ENCODE measurements at places on chromosomes 7 and 10.

DNA sequence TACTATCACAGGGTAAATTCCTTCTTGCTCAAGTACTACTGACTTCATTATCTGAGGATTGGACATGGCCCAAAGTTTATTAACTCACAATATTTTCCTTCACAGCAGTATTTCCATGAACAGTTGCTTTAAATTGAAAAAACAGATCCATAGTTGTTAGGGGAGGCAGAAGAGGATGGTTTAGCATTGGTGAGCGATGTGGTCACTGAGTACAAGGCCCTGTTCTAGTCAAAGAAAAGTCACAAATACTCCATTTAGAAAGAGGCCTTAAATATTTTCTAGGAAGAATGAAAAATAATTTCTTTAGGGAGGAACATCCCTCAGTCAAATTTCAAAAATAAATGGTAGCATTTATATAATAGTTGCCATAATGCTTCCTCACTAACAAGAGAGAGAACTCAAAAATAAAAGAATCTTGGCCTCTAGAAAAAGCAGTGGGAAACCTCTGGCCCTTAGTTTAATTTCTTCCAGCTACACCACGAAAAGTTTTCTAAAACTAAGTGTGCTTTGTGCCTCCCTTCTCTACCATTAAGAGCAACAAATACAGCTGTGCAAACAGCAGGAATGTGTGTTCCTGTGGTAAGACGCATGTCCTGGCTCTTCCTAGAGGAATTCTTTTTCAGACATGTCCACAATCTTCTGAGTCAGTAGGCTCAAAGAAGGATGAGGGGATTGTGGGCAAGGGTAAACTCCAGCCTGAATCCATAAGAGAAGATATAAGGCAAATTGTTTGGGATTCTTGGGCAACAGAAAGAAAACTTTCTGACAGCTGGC, 105.7 kb downstream of the HOXA1 start:
- DNase-seq: no peak

DNA sequence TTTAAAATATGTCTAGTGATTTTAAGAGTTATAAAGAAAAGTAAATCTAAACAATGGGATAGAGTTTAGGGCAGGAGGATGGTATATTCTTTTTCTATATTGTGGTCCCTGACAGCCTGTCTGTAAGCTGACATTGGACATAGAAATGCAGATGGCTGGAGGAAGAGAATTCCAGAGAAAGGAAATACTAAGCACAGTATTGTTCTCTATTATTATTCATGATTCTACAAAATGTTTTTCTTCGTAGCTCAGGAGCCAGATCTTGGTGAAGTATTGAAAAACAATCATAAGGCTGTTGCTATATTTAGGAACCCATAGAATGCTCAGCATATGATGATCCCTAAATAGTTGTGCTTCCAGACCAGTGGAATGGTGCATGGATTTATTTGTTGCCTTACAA, 117.0 kb upstream of the FAM3C start:
- no peak for DNase-seq

GRCh38 chr10:47050618-47051455, 139.6 kb downstream of the PTPN20 start:
- DNase-seq: no peak

DNA sequence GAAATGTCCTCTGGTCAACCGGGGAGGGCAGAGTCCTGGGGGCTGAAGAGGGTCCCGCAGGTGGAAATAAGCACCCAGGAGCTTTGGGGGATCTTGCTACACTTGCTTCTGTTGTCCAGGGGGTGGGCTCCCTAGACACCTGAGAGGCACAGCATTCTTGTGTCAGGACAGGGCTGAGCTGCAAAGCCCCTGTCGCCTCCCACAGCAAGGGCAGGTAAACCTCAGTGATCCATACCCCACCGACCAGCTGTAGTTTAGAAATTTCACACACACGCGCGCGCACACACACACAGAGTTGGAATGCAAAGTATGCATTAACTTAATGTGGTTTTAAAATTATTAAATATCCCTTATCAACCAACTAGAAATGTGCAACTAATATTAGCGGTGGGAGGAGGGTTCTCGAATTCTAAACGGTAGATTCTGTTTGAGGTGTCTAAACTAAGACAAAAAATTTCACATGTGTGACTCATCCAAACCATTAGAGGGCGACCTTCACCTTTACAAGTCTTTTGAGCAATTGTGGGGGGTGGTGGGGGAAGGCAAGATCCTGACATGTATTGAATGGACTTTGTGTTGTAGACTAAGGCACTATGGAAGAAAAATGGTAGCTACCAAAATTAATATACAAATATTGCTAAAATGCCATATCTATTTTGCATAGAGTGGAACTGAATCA, 34.3 kb upstream of the PTF1A start:
- DNase-seq: no peak

GRCh38 chr7:111872450-111873325, 310.4 kb upstream of the IMMP2L start:
- no peak for DNase-seq

GRCh38 chr7:157329447-157329846, 7.4 kb upstream of the DNAJB6 start:
- DNase-seq: no peak

DNA sequence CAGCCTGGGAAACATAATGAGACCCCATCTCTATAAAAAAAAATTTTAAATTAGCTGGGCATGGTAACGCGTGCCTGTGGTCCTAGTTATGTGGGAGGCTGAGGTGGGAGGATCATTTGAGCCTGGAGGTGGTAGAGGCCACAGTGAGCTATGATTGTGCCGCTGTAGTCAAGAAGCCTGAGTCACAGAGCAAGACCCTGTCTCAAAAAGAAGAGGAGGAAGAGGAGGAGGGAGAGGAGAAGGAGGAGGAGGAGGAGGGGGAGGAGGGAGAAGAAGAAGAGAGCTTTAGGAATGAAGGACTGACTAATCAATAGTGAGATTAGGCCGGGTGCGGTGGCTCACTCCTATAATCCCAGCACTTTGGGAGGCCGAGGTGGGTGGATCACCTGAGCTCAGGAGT, 111.8 kb upstream of the KMT2E start:
- DNase-seq: no peak

DNA sequence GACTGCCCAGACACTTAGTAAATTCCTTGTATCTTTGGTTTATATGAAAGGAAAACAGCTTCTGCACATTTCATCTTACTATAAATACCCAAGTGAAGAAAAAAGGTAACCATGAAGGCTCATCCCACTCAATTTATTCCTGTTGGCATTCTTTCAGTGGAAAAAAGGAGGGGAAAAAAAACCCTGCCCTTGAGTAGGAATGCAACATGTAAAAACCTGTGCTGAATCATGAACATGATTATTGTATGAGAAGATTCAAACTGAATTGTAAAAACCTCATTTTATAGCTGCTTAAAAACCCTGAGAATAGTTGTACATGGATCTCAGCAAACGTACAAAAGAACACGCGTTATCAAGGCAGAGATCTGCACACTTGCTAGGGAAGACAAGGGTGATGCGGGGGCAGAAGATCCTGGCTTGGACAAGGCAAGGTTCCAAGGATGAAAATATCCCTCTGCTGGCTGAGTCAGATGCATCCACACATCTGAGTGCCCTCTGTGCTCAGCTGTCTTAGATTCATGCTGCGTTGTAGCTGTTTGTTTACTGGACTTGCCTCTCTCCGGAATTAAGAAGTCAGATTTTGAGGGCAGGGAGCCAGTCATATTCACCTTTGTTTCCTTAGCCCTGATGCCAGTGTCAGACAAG, 658.2 kb downstream of the PARD3 start:
- DNase-seq: no peak

DNA sequence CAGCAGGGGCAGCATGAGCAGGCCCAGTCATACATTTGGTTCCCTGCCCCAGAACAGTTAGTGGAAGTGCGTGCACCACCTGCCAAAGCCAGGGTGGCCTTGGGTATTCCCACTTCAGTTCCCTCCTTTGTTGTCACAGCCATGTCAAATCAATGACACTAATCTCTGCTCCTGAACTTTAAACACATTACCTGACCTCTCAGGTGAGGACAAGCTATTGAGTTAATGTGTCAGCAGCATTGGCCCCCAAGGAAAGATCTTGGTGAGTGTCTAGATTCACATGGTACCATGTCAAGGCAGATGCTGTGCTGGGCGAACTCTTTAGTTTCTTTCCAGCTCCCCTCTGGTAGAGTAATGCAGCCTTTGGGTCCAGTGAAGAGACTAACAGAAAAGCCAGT, 2.1 kb downstream of the CYP3A5 start:
- no peak for DNase-seq

DNA sequence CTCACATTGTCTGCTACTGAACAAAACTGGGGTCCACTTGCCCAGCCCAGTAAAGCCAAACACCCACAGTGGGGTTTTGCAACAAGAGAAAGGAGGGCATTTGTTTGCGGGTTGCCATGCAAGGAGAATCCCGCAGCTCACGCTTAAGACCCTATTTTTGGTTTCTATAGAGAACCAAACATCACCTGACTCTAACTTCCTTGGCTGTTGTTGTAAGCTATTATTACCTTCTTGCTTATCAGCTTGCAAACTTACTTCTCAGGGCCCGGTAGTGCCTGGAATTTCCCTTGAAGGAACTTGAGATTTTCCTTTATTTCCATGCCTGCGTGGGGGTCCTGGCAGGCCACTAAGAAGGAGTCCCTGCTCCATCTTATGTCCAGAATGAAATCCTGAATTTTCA, 20.7 kb downstream of the IFIT3 start:
- DNase-seq: no peak

DNA sequence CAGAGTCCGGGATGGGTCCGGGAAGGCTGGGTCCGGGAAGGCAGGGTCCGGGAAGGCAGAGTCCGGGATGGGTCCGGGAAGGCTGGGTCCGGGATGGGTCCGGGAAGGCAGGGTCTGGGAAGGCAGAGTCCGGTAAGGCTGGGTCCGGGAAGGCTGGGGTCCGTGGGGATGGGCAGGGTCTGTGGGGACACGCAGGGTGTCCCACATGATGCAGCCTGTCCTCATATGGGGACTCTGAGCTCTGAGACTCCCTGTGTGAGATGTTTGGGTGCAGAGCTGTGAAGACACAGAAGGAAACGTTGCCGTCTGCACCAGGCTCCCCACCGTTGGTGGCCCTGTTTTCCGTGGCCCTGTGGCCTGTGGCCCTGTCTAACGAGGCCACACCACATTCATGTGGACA, 45.7 kb upstream of the ADGRA1 start:
- DNase-seq: no peak

- DNase-seq: no peak
Measured at GRCh38 chr10:69749178-69750010, 52.3 kb upstream of the COL13A1 start.

DNA sequence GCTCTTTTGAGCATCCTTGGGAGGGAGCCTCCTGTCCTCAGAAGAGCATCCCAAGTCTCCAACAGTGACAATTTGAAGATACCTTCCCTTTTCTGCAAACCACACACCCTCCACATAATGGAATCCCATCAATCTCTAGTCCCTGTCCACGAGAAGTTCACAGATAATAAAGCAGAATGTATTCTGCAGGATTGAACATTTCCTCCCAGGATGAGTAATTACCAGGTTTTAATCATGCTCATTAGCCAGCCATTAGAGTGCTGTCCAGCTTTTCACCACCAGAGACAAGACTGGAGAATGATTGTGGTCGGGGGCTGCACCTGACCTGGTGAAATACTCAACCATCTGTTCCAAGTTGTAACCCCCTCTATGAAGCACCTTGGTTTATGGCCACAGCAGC, 958.6 kb downstream of the KCNMA1 start:
- no peak for DNase-seq

DNA sequence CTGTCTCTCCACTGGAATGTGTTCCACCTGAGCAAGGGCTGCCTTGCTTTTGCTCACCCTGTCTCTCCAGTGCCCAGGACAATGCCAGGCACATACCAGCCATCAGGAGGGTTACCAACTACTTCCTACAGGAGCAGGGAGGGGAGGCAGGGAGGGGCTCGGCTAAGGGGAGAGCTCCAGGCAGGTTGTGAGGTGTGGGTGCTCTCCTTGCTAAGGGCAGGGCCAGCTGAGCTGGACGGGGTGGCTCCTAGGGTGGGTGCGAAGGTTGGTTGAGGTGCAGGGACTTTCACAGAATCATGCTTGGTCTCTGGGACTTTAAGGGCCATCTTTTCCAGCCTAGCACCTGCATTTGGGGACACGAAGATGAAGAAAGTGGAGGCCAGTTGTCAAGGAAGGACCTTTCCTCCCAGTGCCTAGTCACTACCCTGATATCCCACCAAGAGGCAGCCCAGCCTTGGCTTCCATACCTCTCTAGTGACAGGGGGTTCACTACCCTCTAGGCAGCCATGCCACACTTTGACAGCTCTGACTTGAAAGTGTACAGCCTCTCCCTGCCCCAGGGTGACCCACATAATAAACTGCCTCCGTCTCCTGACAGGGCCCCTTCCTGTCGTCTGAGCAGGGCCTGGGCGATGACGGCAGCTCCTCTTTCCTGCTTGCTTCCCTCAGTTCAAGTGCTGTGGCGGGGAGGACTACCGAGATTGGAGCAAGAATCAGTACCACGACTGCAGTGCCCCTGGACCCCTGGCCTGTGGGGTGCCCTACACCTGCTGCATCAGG, 46.5 kb downstream of the TSPAN15 start:
- no peak for DNase-seq

GRCh38 chr7:142567201-142568075, 181.8 kb upstream of the PRSS1 start:
- no peak for DNase-seq

GRCh38 chr7:69843653-69844052, 245.4 kb downstream of the AUTS2 start:
- no peak for DNase-seq

- DNase-seq: no peak
Measured at GRCh38 chr10:13087986-13088618, 11.9 kb upstream of the OPTN start.

GRCh38 chr7:70506434-70506833, 625.5 kb upstream of the GALNT17 start:
- DNase-seq: no peak

DNA sequence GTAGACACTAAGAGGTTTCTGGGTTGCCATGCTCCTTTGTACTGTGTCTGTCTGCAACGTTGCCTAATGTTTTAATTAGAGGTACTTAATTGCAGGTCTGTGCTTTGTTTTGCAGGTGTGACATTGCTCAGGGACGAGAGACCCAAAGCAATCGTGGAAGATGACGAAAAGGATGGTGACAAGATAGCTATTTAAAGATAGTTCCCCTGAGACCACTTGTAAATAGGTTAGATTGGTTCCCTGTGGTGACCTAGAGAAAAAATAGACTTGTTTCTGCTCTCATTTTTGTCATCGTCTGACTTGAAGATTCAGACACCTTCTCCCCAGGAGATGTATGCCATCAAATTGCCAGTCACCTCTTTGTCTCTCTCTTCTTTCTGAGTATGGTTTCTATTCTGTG, 20.1 kb downstream of the PPP1R17 start:
- DNase-seq: no peak

GRCh38 chr10:99431190-99431760, 851 bp upstream of the GOT1 start:
- no peak for DNase-seq

GRCh38 chr7:123528265-123528664, 6.1 kb downstream of the IQUB start:
- DNase-seq: no peak

DNA sequence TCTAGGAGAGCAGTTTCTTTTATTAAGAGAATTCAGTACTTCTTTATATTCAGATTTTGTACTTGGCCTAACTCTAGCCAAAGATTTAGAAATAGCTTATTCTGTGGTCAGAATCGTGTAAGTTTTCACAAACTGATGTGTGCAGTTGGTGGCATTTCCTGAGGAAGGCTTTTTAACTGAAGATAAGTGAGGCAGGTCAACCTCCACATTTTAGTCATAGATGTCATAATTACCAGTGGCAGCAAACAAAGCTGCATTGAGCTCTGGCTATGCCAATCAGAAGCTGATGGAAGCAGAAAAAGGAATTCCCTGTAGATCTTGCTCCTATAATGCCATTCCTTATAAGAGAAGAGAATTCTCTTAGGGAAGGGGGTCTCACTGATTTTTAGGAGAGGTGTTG, 141.3 kb upstream of the SP8 start:
- no peak for DNase-seq

Measured in frontal cortex (tissue), 4 donors.